ENCODE measurements at places on chromosomes 12 and 14.
A peak's percentile ranks its signal among the peaks of the same experiment; 100 is the strongest.

GRCh38 chr12:52942066-52942900 lies 6.6 kb upstream of the KRT18 start:
- peaks cover 44% of the 10 kb centered on the region for H3K4me1 ChIP-seq
- DNase-seq, result no peak
- H3K4me3 ChIP-seq, result no peak overlapping the region
- no peaks in the 10 kb centered on the region for H3K27me3 ChIP-seq
- peaks cover 5% of the 10 kb centered on the region for H3K36me3 ChIP-seq

DNA sequence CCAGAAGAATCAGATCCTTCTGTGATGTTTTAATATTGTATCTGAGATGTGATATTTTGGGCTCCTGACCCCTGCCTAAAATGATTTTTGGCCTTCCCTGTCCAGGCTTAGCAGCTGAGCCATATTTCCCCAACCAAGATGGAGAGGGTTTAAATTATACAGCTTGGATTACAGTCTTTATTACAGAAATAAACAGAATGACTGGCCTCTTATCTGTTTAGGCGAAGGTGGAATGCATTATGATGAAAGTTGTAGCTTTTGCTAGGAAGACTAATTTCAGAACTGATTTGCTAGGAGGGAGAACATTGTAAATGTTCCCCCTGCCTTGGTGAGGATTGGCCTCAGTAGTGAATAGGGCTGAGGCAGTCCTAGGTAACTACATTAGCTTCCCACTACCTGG lies 23.3 kb downstream of the BMAL2 start:
- no peak for DNase-seq
- H3K4me1 ChIP-seq, result no peaks in the 10 kb centered on the region
- no peak overlapping the region for H3K4me3 ChIP-seq
- H3K36me3 ChIP-seq, result peaks cover 5% of the 10 kb centered on the region
- no peaks in the 10 kb centered on the region for H3K27me3 ChIP-seq

DNA sequence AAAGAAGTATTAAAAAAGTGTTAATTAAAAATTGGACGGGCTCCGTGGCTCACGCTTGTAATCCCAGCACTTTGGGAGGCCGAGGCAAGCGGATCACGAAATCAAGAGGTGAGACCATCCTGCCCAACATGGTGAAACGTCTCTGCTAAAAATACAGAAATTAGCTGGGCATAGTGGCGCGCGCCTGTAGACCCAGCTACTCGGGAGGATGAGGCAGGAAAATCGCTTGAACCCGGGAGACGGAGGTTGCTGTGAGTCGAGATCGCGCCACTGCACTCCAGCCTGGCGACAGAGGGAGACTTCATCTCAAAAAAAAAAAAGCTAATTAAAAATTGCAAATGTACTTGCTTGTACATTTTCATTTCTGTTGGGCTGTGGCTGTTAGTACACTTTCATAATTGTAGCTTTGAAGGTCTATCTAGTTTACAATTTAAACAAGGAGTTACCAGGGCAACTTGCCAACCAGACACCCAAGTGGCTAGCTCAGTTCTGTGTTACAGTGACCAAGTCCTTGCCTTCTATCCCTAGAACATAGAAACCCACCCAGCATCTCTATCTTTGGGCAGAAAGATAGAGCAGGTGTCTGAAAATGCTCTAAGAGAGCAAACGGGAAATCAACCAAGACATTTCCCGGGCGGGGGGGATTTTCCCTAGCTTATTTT lies 1.2 kb downstream of the COA8 start:
- H3K27ac ChIP-seq, result peak overlapping the region; percentile 90
- no peaks in the 10 kb centered on the region for H3K27me3 ChIP-seq
- H3K4me1 ChIP-seq, result peaks cover 30% of the 10 kb centered on the region

- H3K4me3 ChIP-seq, result peak overlapping the region; percentile 31
- no peak overlapping the region for H3K27ac ChIP-seq
- H3K4me1 ChIP-seq, result peaks cover 11% of the 10 kb centered on the region
- DNase-seq, result no peak
- H3K36me3 ChIP-seq, result no peaks in the 10 kb centered on the region
- H3K27me3 ChIP-seq, result no peaks in the 10 kb centered on the region
Observed at GRCh38 chr14:43041976-43042375, 1435.3 kb downstream of the LRFN5 start.

GRCh38 chr14:34539407-34540180 lies at the start of gene EAPP:
TSS of gene EAPP (minus strand) at chr14:34539701. CDS start at chr14:34539628, 73 bp downstream.
- peaks cover 10% of the 10 kb centered on the region for H3K4me1 ChIP-seq
- H3K4me3 ChIP-seq, result peak within 1 kb of the TSS; percentile 100
- no peaks in the 10 kb centered on the region for H3K27me3 ChIP-seq
- peaks cover 4% of the 10 kb centered on the region for H3K36me3 ChIP-seq
- peak; percentile 95 for DNase-seq

DNA sequence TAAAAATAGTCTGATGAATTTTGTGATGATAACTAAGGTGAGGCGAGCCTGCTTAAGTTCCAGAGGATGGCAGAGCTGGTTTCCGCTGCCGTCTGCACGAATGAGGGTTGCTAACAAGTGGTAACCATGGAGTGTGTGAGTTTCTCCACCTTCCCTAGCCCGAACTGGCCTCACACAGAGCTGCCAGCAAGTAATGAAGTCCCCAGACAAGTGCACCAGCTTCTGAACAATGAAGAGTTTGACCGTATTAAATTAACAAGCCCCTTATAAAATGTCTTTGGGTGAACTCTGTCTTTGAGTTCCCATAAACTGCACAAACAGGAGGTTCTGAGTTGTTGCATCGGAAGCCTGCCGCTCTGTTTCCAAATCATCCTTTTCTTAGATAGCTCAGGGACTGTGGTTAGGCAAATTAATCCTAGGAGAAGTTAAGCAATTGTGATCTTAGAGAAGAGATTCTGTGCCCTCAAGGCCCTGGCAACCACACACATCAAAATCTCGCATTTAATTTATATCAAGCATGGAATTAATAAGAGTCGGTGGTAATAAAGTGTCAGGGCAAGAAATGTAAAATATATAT lies 274.1 kb upstream of the DAAM1 start:
- peaks cover 17% of the 10 kb centered on the region for H3K4me1 ChIP-seq
- H3K27me3 ChIP-seq, result no peaks in the 10 kb centered on the region
- no peaks in the 10 kb centered on the region for H3K36me3 ChIP-seq
- no peak overlapping the region for H3K4me3 ChIP-seq
- no peak for DNase-seq
